ENCODE measurements at places on chromosomes 4 and X.

- no peak for DNase-seq
These were observed 514.0 kb upstream of the DIAPH2 start for GRCh38 chrX:96170626-96171025.

DNA sequence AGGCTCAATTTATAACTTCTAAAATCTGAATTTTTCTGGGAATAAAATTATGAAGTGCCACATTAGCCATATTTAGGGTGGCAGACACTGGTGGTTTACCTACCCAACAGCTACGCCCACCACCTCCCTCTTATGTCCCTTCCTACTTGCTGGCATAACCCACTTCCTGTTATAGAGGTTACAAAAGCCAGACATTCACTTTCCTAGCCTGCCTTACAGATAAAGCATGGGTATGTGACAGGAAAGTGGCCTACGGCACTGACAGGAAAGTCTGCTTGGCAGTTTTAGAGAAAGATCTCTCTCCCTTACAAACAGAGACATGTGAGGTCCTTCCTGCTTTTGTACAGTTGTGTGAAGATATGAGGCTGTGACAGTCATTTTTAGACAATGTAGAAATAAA is 12.4 kb downstream of the DDX53 start:
- no peak for DNase-seq

DNA sequence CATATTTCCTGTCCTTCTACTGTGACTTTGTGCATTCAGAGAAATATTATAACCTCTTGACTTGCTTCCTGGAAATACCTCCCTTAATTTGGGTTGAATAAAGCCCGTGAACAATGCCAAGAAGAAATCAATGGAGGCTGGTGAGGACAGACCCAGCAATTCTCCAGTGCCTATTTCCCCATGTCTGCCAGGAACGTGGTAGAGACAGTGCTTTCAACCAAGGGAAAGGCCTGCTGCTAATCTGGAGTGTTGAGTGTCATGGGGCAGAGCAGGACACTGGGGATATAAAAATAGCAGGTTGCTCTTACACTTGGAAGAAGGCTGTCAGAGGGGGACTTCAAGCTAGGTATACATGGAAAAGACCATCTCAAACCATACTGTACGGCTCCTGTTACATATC is 19.9 kb downstream of the TSC22D3 start:
- DNase-seq: no peak

DNA sequence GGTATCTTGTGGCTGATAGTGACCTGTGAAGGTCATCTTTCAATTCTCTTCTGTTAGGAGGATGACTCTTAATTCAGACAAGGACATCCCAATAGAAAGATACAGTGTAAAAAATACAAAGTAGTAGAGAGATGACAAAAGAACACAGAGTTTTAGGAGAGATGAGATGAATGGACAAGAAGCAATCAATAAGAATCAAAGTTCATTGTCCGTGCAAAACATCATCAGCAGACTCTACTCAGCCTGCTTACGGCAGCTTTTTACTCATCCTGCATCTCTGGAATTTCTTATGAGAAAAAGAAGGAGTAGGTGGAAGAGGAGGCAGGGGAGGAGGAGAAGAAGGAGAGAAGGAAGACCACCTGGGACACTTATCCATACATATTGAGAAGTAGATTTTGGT is 2131.7 kb downstream of the ARAP2 start:
- no peak for DNase-seq

- no peak for DNase-seq
These were observed 12.4 kb downstream of the UBE2K start for GRCh38 chr4:39710098-39710896.

DNA sequence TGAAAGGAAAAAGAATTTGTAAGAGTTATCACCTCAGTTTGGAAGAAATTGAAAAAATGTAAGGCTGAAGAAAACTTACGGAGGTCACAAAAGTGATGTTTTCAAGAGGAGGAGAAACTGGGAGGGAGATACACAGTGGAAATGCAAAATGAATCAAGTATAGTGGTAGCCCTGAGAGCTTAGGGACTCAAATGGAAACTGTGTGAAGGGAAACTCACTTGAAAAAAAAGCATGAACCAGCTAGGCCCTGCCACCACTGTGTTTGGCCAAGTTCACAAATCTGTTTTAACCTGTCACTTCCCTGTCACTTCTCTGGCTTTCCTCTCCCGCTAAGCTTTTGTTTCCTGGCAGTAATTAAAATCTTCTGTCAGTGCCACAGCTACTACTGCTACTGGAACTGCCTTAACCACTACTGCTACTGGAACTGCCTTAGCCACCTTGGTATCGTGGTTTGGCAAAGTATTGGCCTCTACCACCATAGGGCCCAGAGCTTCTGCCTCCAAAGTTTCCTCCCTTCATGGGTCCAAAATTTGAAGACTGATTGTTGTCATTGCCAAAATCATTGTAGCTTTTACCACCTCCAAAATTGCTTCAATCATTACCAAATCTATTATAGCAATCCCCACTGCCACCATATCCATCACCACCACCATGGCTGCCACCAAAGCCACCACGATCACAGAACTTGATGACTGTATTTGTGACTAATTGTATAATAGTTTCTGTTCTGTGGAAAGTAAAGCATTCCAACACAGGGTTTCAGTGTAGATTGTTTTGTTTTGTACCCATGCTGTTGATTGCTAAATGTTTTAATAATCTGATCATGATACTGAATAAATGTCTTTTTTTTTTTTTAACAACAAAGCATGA is 41.5 kb downstream of the SMARCA5 start:
- no peak for DNase-seq

DNA sequence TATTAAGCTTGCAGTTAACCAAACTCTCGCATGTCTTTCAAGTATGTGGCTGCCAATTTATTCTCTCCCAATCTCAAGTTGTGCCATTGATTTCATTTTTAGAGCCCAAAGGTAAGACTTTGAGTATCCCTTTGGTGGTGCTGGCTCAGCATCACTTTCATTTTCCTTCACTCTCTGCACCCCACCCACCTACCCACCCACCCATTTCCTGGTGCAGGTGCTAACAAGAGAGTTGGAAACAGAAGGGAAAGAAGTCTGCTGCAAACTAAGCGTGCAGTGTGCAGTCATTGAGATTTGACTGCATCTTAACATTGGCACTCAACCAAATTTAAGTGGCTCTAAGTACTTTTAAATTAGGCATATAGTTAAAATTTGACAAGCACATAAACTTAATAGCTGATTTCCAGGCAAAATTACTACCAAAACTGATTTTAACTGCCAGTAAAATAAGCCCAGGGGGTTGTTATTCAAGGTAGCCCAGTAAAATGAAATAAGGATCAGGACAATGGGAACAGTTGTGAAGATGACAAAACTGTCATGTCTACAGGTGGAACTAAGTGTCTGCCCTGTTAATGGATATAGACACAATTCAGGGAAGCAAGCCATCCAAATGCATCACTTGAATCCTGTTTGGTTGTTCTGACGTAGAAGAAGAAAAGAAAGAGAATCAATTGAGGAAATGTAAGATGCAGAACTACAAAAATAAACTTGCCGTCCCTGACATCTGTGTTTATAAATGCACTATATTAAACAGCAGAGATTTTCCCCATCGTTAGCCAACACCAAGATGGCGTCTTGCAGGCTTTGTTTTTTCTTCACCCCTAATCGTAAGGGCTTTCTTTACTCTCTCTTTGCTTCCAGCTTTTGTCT is 184.2 kb downstream of the KDR start:
- peak; percentile 86 for DNase-seq

DNA sequence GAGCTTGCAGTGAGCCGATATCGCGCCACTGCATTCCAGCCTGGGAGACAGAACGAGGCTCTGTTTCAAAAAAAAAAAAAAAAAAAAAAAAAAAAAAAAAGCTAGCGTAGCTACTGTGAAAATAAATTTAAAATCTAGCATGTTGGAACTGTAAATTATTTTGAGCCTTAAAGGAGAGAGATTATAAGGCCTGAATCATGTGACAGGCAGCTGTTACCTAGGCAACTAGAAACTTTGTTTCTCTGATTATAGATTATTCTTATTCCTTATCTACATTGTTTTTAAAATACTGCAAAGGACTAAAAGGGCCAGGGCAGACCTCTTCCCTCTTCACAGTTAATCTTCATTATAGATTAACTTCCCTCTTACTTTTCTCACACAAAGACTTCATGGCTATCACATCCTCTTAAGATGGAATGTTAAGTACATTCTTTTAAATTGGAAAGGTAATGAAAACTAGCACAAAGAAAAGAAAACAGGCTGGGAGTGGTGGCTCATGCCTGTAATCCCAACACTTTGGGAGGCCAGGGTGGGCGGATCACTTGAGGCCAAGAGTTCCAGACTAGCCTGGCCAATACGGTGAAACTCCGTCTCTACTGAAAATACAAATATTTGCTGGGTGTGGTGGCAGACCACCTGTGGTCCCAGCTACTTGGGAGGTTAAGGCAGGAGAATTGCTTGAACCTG is 21.1 kb upstream of the PDS5A start:
- DNase-seq: no peak

GRCh38 chrX:71637848-71638247 is 19.5 kb upstream of the CXCR3 start:
- no peak for DNase-seq

GRCh38 chrX:49896951-49897350 is 17.7 kb downstream of the USP27X start:
- DNase-seq: no peak

- no peak for DNase-seq
These were observed 1.8 kb upstream of the NAA15 start for GRCh38 chr4:139299536-139299935.

GRCh38 chr4:181859439-181859838 is 383.8 kb upstream of the TENM3 start:
- DNase-seq: no peak

DNA sequence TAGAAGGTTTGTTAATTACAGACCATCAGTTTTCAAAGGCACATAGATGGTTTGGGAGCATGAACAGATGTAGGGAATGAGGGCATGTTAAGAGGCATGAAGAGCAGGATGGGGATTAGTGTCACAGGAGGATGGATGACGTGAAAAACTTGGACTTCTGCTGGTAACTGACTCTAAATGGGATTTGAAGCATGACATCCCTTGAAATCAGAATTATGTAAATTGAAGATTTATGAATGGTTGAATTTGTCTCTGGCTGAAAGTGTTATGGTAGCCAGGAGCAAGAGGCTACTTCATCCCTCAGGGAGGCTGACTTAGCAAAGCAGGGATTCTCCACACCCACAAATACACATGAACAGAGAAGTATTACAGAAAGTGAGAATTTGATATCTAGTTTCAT is 454.6 kb downstream of the MAGEB5 start:
- DNase-seq: no peak

GRCh38 chr4:153541456-153542096 is 75.4 kb downstream of the TMEM131L start:
- no peak for DNase-seq

- no peak for DNase-seq
These were observed 522 bp downstream of the FNIP2 start for GRCh38 chr4:158769175-158769921.

- peak; percentile 73 for DNase-seq
These were observed 88.2 kb downstream of the ATP8A1 start for GRCh38 chr4:42568610-42569207.

- no peak for DNase-seq
These were observed 7.2 kb downstream of the RAB28 start for GRCh38 chr4:13476915-13477314.

- DNase-seq: no peak
These were observed 13.3 kb downstream of the CXCR3 start for GRCh38 chrX:71604796-71605568.

- no peak for DNase-seq
These were observed 29.2 kb downstream of the IGFBP7 start for GRCh38 chr4:57080781-57081650.
